ENCODE measurements at places on chromosomes 5 and 9. TPM values are rescaled to one million over a fixed set of nuclear protein-coding genes. Genes with fewer than 3 reads are reported as not detected.

The CDO1 gene
- total RNA-seq, result 1.5 TPM

The TMEFF1 gene
- total RNA-seq, result 1.5 TPM

The DBN1 gene
- total RNA-seq, result 77.2 TPM

The MEF2C gene
- total RNA-seq, result 31.3 TPM

The PNPLA7 gene
- total RNA-seq, result 1.4 TPM

The N4BP3 gene
- 0.85 TPM for total RNA-seq

The MTRR gene
- 38.0 TPM for total RNA-seq

The PCAT7 gene
- not detected for total RNA-seq

The MAMDC4 gene
- 3.3 TPM for total RNA-seq

The MAP1B gene
- total RNA-seq, result 501 TPM

The CCL28 gene
- 6.2 TPM for total RNA-seq

The ADCY2 gene
- total RNA-seq, result not detected

The PFN3 gene
- not detected for total RNA-seq

The EIF4EBP3 gene
- 0.58 TPM for total RNA-seq

The UNC5A gene
- total RNA-seq, result under 0.01 TPM

The MARCOL gene
- not detected for total RNA-seq

The ADRA1B gene
- 0.56 TPM for total RNA-seq

The ANKRD18A gene
- total RNA-seq, result under 0.01 TPM

The WNK2 gene
- not detected for total RNA-seq

The PBX3 gene
- 16.6 TPM for total RNA-seq

The FOXD4L6 gene
- not detected for total RNA-seq

The ARHGEF28 gene
- total RNA-seq, result 23.8 TPM

The NUTM2G gene
- not detected for total RNA-seq

The SLC1A3 gene
- 2.1 TPM for total RNA-seq

The CATSPER3 gene
- total RNA-seq, result not detected

The INSL4 gene
- not detected for total RNA-seq

The PHF2 gene
- 10.0 TPM for total RNA-seq

The CSNK1A1 gene
- total RNA-seq, result 562 TPM

The ORM2 gene
- not detected for total RNA-seq

The IFNA21 gene
- total RNA-seq, result not detected

The LCN9 gene
- not detected for total RNA-seq

The BTNL3 gene
- total RNA-seq, result not detected

The STK32A gene
- total RNA-seq, result 1.7 TPM

The MARVELD2 gene
- total RNA-seq, result 0.38 TPM

The ITGA2 gene
- 71.9 TPM for total RNA-seq

The HTR1A gene
- total RNA-seq, result not detected

The SOHLH1 gene
- total RNA-seq, result not detected

The SLC6A18 gene
- not detected for total RNA-seq

The ZER1 gene
- total RNA-seq, result 21.1 TPM

The NUDT12 gene
- 16.6 TPM for total RNA-seq

The TRIP13 gene
- 73.8 TPM for total RNA-seq

The HTR4 gene
- not detected for total RNA-seq

The PCDHB12 gene
- 0.28 TPM for total RNA-seq

The SMIM32 gene
- total RNA-seq, result under 0.01 TPM

The SOWAHA gene
- not detected for total RNA-seq

The FGF10 gene
- total RNA-seq, result not detected

The FAM114A2 gene
- total RNA-seq, result 39.5 TPM

The NR5A1 gene
- not detected for total RNA-seq

All from regular cardiac myocyte (primary cell).